ENCODE measurements at places on chromosomes 12 and 14.

GRCh38 chr14:93395231-93395630, 35.5 kb upstream of the UNC79 start:
- DNase-seq: no peak

GRCh38 chr12:58301038-58301729, 359.8 kb downstream of the ATP23 start:
- DNase-seq: no peak

GRCh38 chr12:11970155-11970520, 100.6 kb upstream of the BCL2L14 start:
- no peak for DNase-seq

GRCh38 chr12:71397433-71397954, 42.1 kb upstream of the LGR5 start:
- no peak for DNase-seq

DNA sequence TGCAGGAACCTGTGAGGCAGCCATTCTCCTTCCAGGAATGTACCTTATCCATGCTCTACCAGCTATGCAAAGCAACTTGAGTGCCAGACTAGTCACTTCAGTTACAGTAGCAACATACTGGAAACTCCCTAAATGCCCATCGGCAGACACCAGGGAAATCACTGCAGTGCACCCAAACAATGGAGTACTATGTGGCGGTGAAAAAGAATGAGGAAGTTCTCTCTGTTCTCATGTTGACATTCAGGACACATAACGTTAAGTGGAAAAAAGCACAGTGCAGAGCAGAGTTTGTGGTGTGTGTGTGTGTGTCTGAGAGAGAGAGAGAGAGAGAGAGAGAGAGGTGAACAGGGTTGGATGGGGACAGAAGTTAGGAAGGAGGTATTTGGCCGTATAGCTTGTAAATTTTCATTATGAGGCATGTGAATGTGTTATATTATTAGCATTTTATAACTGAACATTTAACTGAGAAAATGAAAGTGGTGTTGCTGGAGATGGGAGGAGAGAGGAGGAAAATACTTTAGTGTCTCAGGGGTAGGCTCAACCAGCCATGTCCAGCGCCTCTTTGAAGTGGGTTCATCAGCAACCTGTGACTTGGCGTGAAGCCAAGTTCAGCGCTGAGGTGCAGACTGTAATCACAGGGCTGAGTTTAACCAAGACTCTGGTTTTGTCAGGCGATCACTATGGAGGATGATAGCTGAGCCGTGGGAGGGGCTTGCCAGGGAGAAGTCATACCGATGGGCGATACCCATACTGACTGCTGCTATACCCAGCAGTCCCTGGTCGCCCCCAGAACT, 17.3 kb downstream of the TNFAIP2 start:
- DNase-seq: no peak

DNA sequence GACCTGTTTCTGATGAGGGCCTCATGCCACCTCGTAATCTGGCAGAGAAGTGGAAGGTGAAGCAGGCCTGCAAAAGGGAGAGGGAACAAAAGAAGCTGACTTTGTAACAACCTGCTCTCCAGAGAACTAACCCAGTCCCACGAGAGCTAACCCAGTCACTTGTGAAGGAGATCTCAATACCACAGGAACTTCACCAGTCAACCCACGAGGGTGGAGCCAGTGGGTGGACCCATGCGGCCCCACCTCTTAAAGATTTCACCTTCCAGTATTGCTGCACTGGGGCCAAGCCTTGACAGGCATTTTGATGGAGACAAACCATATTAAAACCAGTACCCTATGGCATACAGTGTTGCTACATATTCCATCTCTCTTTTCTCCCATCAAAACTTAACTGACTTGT, 55.1 kb downstream of the SERPINA10 start:
- DNase-seq: no peak

- no peak for DNase-seq
These were observed 692.7 kb upstream of the MGAT4C start for GRCh38 chr12:86948851-86949250.

DNA sequence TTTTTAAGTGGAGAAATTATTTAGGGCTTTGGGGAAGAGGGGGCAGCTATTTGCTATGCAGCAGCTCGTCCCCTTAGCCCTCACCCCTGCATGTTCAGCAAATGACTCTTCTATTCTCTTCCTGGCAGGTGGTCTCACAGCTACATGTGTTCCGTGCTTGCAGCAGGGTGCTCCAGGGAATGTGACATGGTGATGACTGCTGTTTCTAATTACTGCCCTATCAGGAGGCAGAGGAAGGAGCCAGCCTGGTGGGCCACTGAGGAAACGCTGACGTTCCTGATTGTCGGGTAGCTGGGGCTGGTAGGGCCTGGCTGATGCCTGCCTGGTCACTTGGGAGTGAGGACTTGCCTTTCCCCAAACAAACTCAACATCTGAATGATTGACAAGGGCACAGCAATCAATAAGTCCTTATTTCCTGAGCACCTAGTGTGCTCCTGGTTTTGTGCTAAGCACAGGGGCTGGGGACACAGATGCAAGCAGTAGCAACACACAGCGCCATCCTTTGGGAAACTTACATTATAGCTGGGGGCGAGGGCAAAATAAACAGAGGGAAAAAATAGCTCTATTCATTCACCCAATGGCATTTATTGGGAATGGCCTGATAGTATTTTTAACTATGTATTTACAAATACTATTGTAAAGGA, 377.8 kb downstream of the FUT8 start:
- DNase-seq: no peak

DNA sequence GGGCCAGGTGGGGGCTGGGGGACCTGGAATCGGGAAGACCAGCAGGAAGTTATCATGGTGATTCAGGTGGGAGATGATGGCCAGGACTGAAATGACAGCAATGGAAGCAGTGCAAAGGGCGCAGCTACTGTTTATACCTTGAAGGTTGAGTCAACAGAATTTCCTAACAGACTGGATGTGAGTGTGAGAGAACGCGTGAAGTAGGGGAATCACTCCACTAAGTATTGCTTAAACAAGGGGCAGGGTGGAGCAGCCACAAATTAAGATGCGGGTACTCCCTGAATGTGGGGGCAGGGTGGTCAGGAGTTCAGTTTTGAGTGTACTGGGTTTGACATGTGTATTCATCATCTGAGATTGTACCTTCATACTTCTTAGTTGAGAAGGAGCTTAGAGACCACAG, 45.1 kb downstream of the MYF5 start:
- DNase-seq: no peak

GRCh38 chr12:54126696-54127537, 61.9 kb downstream of the SMUG1 start:
- DNase-seq: no peak

GRCh38 chr12:69442894-69443293, 27.3 kb upstream of the FRS2 start:
- DNase-seq: no peak

- no peak for DNase-seq
These were observed 696.1 kb downstream of the DIO2 start for GRCh38 chr14:79515158-79515557.

- DNase-seq: no peak
These were observed 23.5 kb downstream of the ASB2 start for GRCh38 chr14:93952829-93953228.

DNA sequence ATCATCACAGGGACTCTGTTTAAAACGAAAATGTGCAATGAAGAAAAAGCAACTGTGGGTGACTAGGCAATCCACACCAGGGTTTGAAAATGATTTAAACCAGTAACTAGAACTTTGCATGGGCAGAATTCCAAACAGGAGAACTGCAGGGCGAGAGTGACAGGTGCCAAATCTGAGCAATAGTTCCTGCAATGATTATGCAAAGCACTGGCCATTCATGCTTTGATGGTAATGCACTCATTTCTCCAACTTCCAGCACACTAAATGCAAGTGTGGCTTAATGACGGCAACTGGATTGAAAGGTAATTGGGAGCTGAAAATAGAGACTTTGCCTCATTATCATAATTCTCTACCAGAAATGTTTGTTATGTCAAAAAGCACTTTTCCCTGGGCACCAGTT, 140.5 kb upstream of the TMCC3 start:
- no peak for DNase-seq

GRCh38 chr12:19410629-19411185, 28.6 kb upstream of the AEBP2 start:
- DNase-seq: no peak
